ENCODE measurements at places on chromosomes 11 and 22.
A peak's percentile ranks its signal among the peaks of the same experiment; 100 is the strongest.

GRCh38 chr22:49021131-49021925 is 806.3 kb downstream of the BRD1 start:
- no peak for DNase-seq

DNA sequence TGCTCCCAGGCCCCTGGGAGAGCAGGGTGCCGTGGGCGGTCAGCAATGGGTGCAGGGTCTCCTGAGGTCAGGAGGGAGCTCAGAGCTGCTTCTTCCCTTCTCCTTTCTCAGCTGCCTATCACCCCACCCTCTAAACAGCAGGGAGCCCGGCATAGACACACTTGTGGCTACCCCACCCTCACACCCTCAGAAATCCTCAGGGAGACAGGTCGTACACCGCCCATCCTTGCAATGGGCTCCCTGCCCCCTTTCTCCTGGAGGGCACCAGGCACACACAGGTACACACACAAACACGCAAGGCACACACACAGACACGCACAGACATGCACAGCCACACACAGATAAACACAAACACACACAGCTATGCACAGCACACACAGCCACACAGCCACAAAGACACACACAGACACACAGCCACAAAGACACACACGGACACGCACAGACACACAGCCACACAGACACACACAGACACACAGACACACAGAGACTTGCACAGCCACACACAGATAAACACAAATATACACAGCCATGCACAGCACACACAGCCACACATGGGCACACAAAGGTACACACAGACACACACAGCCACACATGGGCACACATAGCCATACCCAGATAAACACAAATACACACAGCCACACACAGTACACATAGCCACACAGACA is 44.9 kb upstream of the TH start:
- DNase-seq = no peak

- no peak for DNase-seq
These were observed 2.4 kb downstream of the FADS2 start for GRCh38 chr11:61830237-61831105.

GRCh38 chr11:129374993-129375750 is 476 bp upstream of the BARX2 start:
- DNase-seq = no peak

GRCh38 chr11:69828276-69828970 is 9.2 kb upstream of the FGF3 start:
- peak; percentile 57 for DNase-seq

DNA sequence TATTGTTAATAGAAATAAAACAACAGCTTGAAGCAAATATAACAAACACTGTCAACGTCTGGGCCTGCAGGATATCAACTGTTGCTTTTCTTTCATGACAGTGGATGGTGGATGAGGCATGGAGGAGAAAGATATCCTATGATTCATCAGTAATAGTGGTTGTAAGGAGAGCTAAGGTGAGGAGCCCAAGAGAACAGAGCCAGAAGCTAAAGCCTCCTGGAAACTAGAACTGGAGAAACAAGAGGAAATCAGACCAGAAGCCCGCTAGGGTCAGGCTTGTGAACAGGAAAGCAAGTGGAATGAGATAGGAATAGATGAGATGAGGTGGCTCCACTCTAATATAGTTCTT is 37.7 kb upstream of the MMP12 start:
- no peak for DNase-seq

- DNase-seq = no peak
These were observed 252.1 kb downstream of the SBF2 start for GRCh38 chr11:10041748-10042446.

GRCh38 chr11:22786475-22786874 is 43.1 kb downstream of the SVIP start:
- DNase-seq = no peak

GRCh38 chr11:45647786-45648185 is 17.6 kb downstream of the CHST1 start:
- DNase-seq = no peak

DNA sequence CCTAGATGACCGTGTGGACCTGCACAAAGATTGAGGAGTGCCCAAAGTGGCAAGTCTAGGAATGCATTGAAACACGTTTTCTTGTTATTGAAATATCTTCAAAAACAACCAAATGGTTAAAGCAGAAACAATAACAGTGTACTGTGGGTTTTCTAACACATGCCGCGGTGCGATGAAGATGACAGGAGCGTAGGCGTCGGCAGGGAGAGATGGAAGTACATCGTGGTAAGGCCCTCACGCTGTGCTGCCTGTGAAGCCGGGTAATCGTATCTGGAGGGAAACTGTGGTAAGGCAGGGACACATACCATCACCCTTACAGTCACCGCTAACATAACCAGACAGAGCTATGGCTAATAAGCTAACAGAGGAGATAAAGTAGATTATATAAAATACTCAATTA is 261.4 kb downstream of the TBC1D22A start:
- no peak for DNase-seq

DNA sequence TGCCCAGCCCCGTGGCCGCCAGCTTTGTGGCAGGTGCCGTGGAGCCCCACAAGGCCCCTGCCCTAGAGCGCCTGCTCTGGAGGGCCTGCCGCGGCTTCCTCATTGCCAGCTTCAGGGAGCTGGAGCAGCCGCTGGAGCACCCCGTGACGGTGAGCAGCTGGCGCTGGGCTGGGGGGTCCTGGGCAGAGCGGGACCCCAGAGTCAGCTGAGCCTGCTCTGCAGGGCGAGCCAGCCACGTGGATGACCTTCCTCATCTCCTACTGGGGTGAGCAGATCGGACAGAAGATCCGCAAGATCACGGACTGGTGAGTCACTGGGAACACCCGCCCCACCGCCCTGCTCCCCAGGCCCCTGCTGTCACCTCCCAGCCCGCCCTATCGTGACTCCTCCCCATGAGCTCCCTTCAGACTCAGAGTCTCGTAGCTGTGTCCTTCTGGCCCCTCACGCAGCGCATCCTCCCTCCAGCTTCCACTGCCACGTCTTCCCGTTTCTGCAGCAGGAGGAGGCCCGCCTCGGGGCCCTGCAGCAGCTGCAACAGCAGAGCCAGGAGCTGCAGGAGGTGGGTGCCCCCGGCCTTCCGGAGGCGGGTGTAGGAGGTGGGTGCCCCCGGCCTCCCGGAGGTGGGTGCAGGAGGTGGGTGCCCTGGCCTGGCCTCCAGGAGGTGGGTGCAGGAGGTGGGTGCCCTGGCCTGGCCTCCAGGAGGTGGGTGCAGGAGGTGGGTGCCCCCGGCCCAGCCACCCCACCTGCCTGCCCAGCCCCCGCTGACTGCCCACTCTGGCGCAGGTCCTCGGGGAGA is 4.7 kb downstream of the TCIRG1 start:
- DNase-seq = peak; percentile 20

GRCh38 chr11:3732671-3733436 is 61.7 kb upstream of the CHRNA10 start:
- DNase-seq = no peak

GRCh38 chr11:105609341-105609781 is 512 bp upstream of the GRIA4 start:
- DNase-seq = peak; percentile 55

- DNase-seq = no peak
These were observed 150.7 kb downstream of the BLID start for GRCh38 chr11:121965330-121965729.

DNA sequence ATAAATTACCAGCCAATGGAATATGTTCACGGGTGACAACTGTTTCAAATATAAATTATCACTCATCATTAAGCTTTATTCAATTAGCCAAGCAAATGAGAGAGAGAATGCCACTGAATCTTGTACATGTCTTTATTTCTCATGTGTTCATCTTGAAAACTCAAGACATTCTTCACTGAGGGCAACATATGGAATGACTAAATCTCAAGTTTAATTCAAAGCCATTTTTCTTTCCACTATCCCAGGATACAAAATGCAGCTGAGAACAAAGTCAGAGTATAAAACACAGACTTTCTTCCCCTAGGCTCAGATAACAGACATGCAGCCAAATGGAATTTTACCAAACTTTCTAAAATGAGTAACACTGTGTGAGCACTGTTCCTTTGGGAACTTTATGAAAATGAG is 12.1 kb upstream of the BBOX1 start:
- no peak for DNase-seq

GRCh38 chr11:83982825-83983224 is 696.7 kb upstream of the CCDC90B start:
- DNase-seq = no peak

- no peak for DNase-seq
These were observed 41.8 kb upstream of the KCNQ1OT1 start for GRCh38 chr11:2741377-2742131.

GRCh38 chr11:31132531-31133421 is 236.8 kb downstream of the DCDC1 start:
- no peak for DNase-seq

DNA sequence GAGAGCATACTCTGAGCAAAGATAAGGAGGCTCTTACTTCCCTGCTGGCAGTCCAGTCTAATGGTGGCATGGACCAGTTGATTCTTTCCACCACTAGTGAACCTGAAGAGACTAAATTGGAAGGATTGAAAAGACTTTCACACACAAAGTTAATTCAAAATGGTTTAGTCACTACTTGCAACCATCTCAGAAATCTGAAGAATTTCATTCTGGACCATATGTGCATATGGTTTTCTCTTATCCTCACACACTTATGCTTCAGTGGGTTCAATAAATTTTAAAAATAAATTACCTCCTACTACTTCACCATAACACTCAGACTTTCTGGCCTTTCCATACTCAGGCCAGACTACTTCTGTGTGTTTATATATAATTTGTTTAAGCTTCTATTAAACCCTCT is 44.7 kb downstream of the CADM1 start:
- DNase-seq = no peak

DNA sequence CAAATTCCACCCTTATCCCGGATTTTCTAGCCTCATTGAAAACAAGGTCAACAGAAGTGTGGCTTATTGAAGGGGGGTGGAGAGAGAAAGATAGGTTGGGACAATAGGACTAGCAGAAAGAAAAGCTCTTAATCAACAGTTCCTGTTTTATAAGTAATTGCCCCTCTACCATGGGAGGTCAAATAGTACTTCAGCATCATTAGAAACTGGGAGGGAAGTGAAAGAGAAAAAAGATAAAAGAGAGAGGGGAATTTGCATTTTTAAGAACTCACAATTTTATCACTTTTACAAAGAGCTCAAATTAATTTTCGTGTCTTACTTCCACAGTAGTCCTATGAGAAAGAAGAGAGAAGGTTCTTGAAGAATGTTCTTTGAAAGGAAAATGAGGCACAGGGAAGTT is 89.2 kb downstream of the AMOTL1 start:
- DNase-seq = peak; percentile 10

GRCh38 chr22:44107340-44107739 is 73.4 kb upstream of the PARVG start:
- DNase-seq = peak; percentile 84

DNA sequence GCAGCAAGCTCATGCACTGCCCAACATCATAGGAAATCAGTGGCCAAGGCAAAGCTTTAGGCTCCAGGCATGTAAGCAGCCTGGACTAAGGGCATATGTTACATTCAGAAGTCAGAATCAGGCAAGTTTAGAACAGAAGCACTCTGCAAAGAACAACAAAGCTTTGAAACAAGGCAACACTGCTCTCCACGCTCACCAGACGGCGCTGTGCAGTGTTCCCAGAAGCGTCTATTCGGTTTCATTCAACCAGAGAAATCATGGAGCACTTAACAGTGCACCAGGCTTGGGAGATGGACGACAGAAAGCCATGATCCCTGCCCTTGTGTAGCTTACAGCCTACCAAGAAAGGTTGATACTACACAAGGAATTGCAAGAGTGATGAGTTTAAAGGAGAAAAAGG is 555.8 kb downstream of the BUD13 start:
- DNase-seq = peak; percentile 63

- DNase-seq = no peak
These were observed 25.0 kb downstream of the MED15 start for GRCh38 chr22:20532256-20532993.

DNA sequence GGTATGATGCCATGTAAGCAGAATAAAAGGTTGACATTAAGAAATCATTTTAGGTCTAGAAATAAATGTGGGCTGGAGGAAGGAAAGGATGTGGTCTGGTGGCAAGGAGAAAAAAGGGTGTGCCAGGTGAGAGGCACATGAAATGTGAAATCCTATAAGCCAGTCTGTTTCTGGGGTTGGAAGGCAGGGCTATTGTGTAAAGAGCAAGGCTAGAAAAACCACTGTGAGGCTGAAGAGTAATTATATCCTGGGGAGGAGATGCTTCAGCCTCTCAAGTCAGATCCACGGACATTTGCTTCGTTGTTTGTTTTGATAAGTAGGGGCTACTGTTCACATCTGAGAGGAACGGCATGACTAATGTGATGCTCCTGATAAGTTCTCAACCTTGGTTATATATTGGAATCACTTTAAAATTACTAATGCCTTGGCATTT is 77.5 kb upstream of the CTSC start:
- no peak for DNase-seq

GRCh38 chr22:28594076-28594796 is 85.4 kb downstream of the TTC28 start:
- DNase-seq = no peak

DNA sequence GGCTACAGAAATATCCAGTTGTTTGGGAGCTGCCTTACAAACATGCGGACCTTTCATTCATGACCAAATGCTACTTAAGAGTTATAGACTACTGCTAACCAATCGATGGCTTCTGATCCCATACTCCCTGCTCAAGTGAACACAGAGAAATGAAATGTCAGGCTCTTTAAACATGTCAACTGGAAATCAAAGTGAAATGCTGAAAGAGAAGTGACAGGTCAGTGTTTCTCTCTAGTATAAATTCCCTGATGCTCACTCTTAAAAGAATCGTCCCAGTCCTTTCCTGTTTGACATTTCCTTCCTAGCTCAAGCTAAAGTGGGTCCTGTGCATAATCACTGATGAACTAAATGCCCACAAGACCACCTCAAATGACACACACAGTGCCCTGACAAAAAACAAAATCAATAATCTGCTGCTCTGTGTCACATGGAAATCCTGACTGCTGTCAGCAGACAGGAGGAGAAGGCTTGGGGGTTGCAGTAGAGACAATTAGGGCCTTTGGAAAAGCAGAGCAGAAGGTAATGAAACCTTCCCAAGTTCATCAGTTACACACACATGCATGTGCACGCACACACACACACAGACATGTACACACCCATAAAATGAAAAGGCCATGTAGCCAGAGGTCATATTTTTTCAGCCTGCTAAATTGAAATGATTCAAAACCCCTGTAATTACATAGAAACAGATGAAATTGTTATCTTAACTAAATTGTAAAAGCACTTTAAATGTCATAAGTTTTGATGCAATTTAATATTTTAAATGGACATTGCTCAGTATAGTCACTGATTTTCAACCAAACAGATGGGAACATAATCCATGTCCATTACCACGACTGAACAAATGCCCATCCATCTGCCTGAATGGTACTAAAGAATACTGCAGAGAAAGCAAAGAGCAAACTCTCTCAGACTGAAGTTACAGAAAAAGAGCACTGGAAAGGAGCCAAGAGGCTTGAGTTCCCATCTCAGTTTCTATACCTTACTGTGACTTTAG is 330.7 kb downstream of the TTC28 start:
- peak; percentile 62 for DNase-seq

GRCh38 chr11:18676803-18677202 is 21.8 kb upstream of the TMEM86A start:
- DNase-seq = no peak
